ENCODE measurements at places on chromosomes 1 and 21.

- no peak for DNase-seq
Measured at GRCh38 chr1:224637515-224637914, 21.4 kb downstream of the CNIH3 start.

DNA sequence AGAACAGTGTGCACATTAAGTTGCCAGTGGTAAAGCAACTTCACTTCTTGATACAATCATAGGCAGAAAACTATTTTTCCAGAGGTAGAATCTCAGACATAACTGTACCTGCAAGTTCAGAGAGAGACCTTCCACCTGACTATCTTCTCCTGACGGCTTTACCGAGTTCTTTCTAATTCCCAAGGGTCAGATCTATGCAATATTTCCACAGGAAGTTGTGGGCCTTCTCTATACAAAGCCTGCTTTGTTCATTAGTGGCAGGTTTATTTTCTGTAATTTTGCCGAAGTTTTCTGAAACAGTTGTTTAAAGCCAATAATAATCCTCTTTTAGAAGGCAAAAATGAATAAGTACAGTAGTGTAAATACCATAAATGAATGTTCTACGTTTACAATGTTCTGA lies 58.2 kb upstream of the RCC1 start:
- DNase-seq = no peak

DNA sequence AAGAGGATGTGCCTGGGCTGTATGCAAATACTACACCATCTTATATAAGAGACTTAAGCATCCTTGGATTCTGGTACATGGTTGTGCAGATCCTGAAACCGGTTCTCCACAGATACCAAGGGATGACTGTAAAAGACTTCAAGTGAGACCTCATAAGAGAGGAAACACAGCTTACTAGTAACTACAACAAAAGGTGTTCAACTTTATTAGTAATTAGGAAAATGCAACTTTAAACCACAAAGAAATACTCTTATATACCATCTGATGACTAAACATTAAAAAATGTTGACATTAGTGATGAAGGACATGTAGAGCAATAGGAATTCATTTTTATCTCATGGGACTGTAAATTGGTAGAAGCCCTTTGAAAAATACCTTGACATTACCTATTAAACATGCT lies 102.7 kb downstream of the RASAL2 start:
- no peak for DNase-seq

DNA sequence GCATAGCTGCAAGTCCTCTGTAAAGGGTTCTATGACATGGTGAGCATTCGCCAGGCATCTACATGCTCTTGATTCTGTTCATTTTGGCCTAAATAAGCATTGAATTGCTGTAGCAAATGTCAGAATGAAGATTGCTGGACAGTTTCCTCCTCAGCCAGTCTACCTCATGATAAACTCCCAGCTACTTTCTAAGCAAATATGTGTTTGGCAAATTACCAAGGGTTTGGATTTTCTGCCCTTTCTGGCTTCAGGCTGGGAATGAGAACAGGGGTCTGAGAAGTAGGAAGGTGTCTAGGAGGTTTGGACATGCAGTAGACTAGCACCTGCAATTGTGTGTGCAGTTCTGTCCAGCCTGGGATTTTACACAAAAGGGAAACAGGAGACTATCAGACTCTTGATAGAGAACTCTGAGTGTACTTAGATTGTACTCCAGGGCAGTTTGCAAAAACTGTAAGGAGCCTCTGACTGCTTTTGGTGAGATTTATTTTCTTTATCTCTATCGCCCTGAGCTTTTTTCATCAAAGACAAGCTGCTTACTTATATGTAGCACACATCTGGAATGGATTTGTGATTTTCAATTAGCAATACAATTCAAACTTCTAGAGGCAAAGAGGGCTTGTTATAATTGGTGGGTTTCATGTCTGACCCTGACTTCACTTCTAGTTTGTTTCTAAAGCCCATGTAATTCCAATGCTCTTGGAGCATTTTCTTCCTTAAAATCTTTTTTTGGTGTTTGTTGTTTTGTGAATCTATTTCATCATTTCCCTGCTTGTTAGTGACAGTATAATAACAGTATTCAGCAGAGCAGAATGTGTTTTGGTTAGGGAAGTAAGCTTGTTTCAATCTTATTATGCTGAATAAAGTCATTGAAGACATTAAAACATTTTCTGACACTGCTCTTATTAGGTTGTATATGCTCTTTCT lies 150.8 kb downstream of the VPS13D start:
- DNase-seq = peak; percentile 30

GRCh38 chr1:79519084-79519760 lies 512.7 kb upstream of the ADGRL4 start:
- no peak for DNase-seq

GRCh38 chr1:68188644-68189340 lies 43.5 kb downstream of the WLS start:
- DNase-seq = no peak

- DNase-seq = peak; percentile 57
Measured at GRCh38 chr21:34933609-34934335, 115.3 kb downstream of the RUNX1 start.

- no peak for DNase-seq
Measured at GRCh38 chr1:31843506-31843905, 27.7 kb upstream of the SPOCD1 start.

GRCh38 chr1:53321776-53322602 lies 5.9 kb downstream of the LRP8 start:
- DNase-seq = no peak

DNA sequence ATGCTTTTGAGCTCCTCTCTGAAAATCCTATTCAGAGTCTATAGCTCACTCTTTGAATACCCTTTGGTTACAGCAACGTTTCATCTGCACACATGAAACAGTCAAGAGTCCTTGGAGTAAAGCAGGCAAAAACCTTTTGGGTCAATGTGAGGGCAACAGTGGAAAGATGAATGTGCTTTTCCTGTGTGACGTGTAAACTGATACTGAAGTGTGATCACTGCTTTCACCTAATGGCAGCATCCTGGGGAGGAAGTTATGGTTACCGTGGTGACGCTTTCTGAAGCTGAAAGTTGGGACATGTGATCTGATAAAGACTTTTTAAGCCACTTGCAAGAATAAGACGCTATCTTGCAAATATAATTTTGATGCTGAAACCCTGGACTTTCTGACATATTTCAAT lies 160.0 kb downstream of the SEC16B start:
- peak; percentile 13 for DNase-seq

DNA sequence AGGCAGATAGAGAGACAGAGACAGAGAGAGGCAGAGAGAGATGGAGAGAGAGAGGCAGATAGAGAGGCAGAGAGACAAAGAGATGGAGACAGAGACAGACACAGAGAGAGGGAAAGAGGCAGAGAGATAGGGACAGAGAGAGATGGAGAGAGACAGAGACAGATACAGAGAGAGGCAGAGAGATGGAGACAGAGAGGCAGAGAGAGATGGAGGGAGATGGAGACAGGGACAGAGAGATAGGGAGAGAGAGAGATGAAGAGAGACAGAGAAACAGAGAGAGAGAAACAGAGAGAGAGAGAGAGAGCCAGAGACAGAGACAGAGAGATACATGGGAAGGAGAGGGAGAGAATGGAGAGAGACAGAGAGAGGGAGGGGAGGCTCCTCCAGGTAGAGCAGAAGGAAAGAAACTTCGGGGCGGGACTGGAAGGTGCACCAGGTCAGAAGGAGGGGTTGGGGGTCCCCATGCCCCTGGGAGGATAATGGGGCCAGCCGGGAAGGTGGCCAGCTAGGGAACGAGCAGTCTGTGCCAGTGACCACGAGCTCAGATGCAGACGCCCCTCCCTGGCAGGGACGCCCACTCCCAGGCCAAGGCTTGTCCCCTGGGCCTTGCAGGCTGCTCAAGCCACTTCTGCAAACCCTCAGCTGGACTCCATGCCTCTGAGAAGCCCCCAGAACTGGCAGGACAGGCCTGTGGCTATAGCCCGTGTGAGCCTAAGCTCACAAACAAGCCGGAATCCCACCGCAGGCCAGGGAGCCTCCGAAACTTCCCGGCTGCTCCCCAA lies 3.3 kb downstream of the FNDC10 start:
- DNase-seq = no peak

DNA sequence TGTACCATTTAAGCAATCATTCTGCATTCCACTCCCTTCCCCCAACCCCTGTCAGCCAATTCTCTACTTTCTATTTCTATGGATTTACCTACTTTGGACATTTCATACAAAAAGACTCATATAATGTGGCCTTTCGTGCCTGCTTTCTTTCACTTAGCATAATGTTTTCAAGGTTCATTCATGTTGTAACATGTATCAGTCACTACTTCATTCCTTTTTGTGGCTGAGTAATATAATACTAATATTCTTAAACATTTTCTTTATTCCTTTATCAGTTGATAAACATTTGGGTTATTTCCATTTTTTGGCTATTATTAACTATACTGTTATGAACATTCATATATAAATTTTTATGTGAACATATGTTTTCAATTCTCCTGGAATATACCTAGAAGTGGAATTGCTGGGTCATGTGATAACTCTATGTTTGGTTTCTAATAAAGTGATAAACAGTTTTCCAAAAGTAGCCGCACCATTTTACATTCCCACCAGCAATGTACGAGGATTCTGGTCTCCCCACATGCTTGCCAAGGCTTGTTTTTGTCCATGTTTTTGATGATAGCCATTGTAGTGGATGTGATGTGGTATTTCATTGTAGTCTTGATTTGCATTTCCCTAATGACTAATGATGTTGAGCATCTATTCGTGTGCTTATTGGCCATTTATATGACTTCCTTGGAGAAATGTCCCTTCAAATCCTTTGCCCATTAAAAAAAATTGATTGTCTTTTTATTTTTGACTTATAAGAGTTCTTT lies 61.9 kb upstream of the GNG12 start:
- no peak for DNase-seq

GRCh38 chr1:58607391-58607790 lies 30.3 kb upstream of the TACSTD2 start:
- no peak for DNase-seq

DNA sequence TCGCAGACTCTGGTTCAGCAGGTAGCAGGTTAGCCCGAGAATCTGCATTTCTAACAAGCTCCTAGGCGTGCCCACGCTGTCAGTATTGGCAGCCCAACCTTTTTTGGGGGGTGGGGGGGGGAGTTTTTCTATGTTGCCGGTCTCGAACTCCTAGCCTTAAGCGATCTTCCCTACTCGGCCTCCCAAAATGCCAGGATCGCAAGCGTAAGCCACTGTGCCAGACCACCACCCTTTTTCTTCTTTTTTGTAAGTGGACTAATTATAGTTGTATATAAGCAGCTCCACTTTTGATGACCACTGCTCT lies 480 bp upstream of the MIS18A start:
- DNase-seq = no peak

- DNase-seq = no peak
Measured at GRCh38 chr1:22949822-22950331, 22.8 kb downstream of the LACTBL1 start.

- no peak for DNase-seq
Measured at GRCh38 chr1:17576519-17576853, 37.0 kb downstream of the ARHGEF10L start.

DNA sequence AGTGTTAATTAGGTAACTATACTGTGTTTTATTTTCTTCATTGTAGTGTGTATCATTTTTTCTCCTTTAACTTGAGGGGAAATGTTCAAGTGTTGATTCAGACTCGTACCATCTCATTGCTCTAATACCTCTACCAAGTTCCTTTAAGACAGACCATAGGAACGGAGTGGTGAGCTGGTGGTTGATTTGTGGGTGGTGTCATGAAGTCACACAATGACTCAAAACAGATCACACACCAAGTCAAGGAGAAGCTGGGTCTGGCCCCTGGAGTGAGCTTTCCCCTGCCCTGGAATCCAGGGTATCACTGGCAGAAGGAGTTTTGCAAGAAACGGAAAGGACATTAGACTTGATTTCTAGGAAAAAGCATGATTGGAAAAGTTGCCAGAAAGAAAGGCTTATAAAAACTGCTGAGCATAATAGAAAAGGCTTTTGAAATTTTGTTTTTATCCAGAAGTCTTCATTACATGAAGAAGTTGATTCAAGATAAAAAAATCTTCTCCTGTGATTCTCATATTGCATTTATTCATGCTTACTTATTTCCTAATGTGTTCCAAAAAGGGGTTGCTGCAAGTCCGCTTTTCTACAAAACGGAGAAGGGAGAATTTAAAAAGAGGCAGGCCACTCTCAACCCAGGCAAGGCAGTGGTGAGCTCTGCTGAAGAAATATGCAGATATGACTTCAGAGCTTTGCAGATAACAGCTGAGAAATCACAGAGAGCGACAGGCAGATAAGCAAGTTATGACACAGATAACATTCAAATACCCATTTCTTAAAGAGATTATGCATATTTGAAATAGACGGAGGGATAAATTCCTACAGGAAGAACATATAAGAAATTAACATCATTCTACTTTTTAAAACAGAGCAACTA lies 79.7 kb downstream of the TBX19 start:
- DNase-seq = peak; percentile 17

DNA sequence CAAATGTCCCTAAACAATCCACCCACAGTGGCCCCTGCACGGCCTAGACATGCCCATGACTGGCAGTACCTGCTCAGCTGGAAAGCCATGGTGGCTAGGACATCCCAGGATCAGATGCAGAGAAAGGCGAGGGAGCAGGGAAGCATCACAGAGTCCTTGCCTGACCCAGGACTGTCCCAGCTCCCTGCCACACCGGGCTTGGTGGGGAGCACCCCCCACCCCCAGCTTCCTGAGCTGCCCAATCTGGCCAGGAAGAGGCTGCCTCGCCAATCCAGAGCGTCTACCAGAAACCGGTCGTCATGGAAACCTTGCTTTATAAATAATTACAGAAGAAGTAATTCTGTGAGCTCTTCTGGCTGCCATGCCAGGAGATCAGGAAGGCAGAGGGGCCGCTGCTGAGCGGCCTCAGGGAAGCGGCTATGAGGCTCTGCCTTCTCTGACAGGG lies 34.8 kb downstream of the ACOT7 start:
- no peak for DNase-seq

DNA sequence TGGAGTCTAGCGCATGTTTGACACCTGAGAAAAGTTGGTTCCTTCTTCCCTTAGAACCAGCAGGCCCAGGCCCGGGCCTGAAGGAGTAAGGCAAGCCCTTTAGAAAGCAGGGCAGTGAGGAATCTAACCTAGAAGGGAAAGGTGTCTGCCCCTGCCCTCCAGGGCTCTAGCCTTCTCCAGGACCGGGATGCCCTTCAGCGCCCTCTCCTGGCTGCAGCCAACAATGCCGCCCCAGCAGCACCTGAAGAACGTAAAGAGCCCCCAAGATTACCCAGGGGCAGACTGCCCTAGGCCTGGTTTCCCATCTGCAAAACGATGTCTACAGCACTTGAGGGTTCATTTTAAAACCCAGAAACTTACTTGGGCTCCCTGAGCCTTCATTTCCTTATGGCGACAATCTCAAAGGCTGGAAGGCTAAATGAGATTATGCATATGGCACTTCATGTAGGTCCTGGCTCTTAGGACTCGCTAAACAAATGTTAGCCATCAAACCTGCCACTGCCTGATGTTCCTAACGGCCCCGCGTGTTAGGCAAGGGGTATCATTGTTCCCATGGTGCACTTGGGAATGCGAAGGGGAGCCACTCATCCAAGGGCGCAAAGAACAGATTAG lies 106.7 kb upstream of the KLHDC7A start:
- DNase-seq = no peak

GRCh38 chr1:220462752-220463151 lies 65.2 kb upstream of the MARK1 start:
- no peak for DNase-seq

GRCh38 chr1:22556391-22557104 lies 6.7 kb upstream of the EPHA8 start:
- no peak for DNase-seq

All from MV-4-11 (cell line).